ENCODE measurements at places on chromosomes 6 and 20.

- DNase-seq = no peak
These were observed 16.1 kb upstream of the LAMP5 start for GRCh38 chr20:9498322-9498721.

- no peak for DNase-seq
These were observed 66.4 kb downstream of the MKKS start for GRCh38 chr20:10367693-10367942.

DNA sequence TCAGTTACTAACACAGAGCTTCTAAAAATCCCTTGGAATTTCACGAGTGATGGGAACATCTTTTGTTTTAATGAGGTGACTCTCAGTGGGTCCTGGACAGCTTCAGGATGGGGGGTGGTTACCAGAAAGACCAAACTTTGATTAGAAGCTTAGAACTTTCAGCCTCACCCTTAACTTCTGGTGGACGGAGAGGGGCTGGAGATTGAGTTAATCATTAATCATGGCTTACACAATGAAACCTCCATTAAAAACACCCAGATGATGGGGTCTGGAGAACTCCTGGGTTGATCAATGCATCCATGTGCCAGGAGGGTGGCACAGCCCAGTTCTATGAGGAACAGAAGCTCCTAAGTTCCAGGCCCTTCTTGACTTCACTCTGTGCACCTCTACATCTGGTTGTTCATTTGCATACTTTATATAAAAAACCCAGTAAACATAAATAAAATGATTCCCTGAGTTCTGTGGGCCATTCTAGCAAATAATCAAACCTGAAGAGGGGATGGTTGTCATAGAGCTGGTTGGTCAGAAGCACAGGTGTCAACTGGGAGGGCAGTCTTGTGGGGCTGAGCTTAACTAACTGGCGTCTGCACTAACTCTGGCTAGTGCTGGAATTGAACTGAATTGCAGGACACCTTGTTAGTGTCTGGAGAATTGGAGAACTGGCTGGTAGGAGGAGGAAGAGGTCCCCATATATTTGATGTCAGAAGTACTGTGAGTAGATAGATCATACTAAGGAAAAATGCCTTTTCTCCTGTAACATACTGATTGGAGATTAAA, 10.3 kb downstream of the RMND1 start:
- no peak for DNase-seq

DNA sequence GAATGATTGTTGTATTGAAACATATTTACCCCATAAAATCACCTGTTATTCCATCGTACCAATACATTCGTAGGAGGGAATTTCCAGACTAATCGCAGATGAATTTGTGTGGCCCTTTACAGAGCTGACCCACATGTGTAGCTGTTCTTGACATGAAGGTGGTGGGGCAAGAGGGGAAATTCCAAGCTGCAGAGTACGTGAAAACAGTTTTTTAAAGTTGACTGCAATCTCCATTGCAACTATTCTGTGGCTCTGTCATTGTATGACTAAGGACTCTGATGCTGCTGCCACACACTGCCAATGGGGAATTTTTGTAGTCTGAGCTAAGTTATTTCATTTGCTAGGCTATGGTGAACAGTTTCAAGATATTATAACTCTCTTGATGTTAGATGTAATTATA, 46.4 kb upstream of the ADTRP start:
- DNase-seq = no peak
